M059J (cell line): ENCODE measurements at places on chromosomes 2 and 18.

DNA sequence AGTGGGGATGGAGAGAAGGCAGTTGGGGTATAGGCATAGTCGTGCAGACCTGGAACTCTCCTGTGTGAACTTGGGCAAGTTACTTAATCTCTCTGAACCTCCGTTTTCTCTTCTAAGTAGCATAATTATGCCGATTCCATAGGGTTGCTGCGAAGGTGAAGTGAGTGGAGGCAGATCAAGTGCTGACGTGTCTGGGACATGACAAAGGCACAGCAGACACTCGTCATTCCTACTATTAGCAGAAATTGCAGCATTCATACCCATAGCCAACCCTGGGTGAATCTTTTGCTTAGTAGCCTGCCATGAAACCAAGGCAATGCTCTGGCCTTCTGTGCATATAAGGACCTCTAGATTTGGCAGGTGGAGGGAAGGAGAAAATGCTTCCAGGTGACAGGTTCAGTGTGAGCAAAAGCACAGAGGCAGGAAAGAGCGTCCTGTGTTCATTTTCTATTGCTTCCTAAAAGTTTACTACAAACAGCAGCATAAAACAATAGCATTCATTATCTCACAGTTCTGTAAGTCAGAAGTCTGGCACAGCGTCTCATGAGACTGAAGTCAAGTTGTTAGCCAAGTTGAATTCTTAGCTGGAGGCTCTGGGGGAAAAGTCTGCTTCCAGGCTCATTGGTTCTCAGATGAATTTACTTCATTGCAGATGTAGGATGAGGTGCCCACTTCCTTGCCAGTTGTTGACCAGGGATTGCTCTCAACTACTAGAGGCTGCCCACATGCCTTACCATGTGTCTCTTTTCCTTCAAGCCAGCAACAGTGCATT, 77.8 kb downstream of the CTIF start:
- DNase-seq = no peak

- DNase-seq = no peak
Observed at GRCh38 chr18:79637181-79637920, 42.3 kb upstream of the CTDP1 start.

GRCh38 chr2:119240311-119241204, 16.9 kb downstream of the STEAP3 start:
- DNase-seq = peak; percentile 90

- peak; percentile 65 for DNase-seq
Observed at GRCh38 chr2:118855451-118856279, 8.2 kb upstream of the EN1 start.

DNA sequence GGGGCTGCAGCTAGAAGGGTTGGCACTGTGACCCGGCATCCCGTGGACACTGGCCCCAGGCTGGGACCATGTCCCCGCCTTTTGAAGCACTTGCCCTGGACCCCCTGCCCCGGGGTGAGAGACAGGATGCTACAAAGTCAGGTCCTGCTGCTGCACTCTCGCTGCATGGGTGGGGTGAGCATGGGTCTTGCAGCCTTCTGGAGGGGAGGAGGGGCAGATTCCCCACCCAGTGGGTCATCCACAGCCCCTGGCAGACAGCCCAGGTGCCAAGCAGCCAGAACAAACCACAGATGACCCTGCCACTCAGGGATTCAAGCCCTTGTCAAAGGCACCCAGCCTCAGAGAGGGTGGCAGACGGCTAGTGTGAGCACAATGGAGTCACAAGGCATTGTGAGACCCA, 5.7 kb upstream of the NMUR1 start:
- no peak for DNase-seq
